ENCODE measurements at places on chromosomes 4 and X.

GRCh38 chrX:75211976-75212375, 55.9 kb upstream of the ABCB7 start:
- DNase-seq = no peak

- DNase-seq = no peak
Measured at GRCh38 chrX:105821471-105822121, 743 bp upstream of the NRK start.

DNA sequence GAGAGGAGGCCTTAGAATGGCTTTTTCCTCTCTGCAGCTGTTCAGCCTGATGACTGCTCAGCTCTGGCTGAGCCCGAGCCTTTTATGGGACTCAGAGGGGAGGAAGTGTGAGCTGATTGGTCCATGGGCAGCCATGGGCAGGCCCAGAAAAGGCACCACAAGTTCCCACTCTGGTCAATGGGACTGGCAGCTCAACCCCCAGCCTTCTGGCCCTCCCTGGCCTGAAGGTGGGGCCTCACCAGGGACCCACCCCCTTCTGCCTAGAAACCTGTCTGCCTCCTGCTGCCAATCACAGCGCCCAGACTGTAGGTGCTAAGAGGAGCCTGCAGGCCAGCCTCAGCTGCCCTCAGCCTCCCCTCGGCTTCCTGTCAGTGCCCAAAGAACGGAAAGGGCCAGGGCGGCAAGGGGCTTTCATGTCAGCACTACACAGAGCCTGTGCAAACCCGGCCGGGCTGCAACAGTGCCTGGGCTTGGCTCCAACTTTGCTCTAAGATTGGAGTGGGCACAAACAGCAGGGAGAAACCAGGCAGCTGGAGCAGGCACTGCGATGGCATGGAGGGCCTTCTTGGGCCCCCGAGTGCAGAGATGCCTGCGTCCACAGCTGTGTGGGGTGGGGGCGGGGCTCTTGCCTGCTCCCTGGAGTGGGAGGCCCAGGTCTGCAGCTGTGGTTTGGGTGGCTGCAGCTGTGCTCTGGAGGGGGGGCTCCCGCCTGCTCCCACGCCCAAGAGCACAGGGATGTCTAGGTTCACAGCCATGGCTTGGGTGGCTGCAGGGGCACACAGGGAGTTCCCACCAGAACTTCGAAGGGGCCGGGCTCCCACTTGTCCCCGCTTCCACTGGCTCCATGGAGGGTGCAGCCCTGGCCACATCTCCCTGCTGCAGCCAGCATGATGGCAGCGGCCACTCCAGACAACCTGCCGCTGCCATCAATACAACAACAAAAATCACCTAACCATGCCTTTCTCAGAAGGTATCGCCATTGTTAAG, 92.6 kb downstream of the NXF2 start:
- DNase-seq = no peak

DNA sequence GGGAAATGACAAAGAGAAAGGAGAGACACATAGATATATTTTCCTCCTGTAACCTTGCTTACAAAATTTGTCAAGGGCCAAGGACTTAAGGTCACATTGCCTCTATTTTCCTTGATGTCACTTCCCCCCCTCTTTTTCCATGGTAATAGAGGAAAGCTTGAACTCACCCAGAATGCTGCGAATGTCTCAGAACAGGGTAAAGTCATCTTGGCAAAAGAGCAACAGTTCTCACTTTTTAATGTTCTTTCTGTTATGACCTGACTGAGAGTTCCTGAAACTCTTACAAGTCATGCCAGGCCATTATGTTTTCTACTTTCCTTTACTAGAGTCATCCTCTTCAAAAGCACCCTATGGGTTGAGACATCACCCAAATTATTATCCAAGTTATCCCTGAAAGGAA, 50.7 kb upstream of the PRDM5 start:
- no peak for DNase-seq

- DNase-seq = no peak
Measured at GRCh38 chr4:10662937-10663336, 21.6 kb downstream of the CLNK start.

DNA sequence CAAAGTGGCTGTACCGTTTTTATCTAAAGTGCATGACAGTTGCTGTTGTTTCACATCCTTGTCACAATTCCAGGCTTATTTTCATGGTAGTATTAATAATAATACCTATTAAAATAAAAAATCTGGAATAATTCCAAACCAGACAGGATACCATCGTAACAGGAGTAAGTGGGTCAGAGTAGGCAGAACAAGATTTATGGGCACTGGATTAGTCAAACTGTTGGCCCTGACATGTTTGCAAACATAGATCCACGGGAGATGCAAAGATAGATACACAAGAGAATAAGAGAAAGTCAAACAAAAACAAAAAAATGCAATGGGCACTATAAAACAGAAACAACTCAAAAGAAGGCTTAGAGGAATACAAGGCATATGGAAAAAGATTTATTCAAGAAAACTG, 449.5 kb upstream of the HS3ST1 start:
- no peak for DNase-seq

GRCh38 chrX:148647651-148648050, 147.2 kb downstream of the AFF2 start:
- DNase-seq = no peak

- DNase-seq = no peak
Measured at GRCh38 chr4:174856926-174857800, 28.1 kb upstream of the GLRA3 start.

- DNase-seq = no peak
Measured at GRCh38 chr4:151727365-151727764, 33.4 kb downstream of the GATB start.

DNA sequence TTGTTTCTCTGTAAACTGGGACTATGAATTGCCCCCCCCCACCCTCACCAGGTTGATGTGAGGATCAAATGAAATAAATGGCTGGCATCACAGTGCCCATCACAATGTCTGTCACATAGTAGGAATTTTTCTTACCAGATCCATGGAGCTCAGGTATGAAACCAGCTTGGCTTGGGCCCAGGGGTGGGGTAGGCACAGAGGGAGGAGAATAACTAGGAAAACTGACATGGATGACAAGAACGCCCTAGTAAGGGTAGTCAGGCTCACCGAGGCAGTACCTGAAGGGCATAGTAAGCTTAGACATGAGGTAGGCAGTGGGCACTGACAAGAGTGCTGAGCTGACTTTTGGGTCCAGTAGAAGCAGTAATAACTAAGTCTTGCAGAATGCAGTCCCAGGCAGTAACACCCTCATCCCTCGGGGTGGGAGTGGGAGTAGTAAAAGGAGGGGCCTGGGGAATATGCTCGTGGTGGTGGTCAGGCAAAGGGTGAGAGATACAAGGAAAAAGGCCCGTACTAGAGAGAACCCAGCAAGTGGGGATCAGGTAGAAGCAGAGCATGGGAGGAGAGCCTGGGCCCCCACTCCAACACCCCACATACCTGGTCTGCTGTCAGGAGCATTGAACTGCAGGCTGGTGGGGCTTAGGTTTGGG, 155.9 kb upstream of the PJA1 start:
- DNase-seq = no peak

DNA sequence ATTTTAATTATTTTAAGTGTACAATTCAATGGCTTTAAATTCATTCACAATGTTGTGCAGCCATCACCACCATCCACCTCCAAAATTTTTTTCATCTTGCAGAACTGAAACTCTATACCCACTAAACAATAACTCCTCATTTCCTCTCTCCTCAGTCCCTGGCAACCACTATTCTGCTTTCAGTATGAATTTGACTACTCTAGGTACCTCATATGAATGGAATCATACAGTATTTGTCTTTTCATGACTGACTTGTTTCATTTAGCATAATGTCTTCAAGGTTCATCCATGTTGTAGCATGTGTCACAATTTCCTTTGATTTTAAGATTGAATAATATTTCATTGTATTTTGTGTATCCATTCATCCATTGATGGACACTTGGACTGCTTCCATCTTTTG, 46.9 kb downstream of the KIF4A start:
- no peak for DNase-seq

- no peak for DNase-seq
Measured at GRCh38 chr4:158313566-158313965, 103.3 kb downstream of the TMEM144 start.

GRCh38 chr4:7858498-7858897, 81.2 kb downstream of the AFAP1 start:
- DNase-seq = no peak

Measured in activated CD4-positive, alpha-beta T cell treated with anti-CD3 and anti-CD28 coated beads for 1 hour (primary cell).